Cardiac ventricle fibroblast (primary cell): ENCODE measurements at places on chromosomes 12 and 14. TPM values are rescaled to one million over a fixed set of nuclear protein-coding genes. Genes with fewer than 3 reads are reported as not detected.

The SELPLG gene
- 0.62 and 0.64 TPM in 2 replicates for total RNA-seq

The SLCO1A2 gene
- total RNA-seq = not detected in 2 replicates

The IFNG-AS1 gene
- total RNA-seq = not detected in 2 replicates

The FBLN5 gene
- total RNA-seq = 124 and 131 TPM in 2 replicates

The AGAP2 gene
- total RNA-seq = 0.10 TPM in 1 of 2 replicates, not detected in the other

The ACRBP gene
- total RNA-seq = 0.10 and 0.31 TPM in 2 replicates

The ZDHHC22 gene
- not detected in 2 replicates for total RNA-seq
